Kidney (tissue), 22 donors: ENCODE measurements at places on chromosomes 4 and X. TPM values are rescaled to one million over a fixed set of nuclear protein-coding genes. Genes with fewer than 3 reads are reported as not detected.

DNA sequence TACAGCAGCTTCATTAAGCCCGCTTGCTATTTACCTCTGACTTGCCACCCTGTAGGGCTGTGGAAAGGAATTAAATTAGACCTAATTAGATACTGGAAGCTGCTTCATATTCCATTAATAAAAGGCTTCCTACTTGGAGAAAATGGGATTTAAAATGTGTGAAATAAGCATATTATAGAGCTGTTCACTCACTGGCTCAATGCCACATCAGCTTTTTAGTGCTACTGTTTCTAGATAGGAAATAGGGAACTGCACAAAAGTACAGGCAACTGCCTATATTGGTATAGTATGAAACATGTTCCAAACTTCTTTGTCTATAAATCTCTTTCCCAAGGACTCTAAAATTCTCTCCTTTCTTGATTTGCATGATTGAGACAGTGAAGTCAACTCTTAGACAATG is 407.9 kb upstream of the AADAT start:
- H3K4me3 ChIP-seq, result peak overlapping the region; percentile 63
- H3K27ac ChIP-seq, result no peak overlapping the region
- no peak for DNase-seq
- no peaks in the 10 kb centered on the region for H3K36me3 ChIP-seq

The MCUB gene
- total RNA-seq, result 15.2 TPM

The CPZ gene
- 2.6 TPM for total RNA-seq

GRCh38 chr4:45475548-45475947 is 648.3 kb downstream of the GABRG1 start:
- no peaks in the 10 kb centered on the region for H3K27me3 ChIP-seq
- no peaks in the 10 kb centered on the region for H3K4me1 ChIP-seq
- H3K36me3 ChIP-seq, result no peaks in the 10 kb centered on the region
- H3K27ac ChIP-seq, result no peak overlapping the region

The INTS12 gene
- 15.5 TPM for total RNA-seq
